ENCODE measurements at places on chromosomes 13 and 19.

DNA sequence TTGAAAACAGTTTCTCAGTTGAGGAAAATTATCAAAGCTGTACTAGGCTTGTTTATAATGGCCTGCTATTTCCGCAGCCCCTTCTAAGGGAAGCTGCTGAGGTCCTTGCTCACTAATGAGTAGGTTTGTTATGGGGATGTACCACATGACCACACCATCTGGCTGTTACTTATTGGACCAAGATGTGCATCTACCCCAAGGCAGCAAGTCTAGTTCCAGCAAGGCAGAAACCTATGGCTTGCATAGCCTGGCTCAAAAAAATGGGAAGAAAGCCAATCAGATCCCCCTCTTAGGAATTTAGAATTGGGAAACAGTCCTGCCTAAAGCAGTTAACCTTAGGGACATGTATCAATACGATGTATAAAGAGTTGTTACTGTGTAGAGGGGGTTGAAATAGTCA lies 186.5 kb upstream of the SPRY2 start:
- no peak for DNase-seq

GRCh38 chr19:10407096-10407495 lies 3.8 kb upstream of the CDC37 start:
- DNase-seq, result no peak

DNA sequence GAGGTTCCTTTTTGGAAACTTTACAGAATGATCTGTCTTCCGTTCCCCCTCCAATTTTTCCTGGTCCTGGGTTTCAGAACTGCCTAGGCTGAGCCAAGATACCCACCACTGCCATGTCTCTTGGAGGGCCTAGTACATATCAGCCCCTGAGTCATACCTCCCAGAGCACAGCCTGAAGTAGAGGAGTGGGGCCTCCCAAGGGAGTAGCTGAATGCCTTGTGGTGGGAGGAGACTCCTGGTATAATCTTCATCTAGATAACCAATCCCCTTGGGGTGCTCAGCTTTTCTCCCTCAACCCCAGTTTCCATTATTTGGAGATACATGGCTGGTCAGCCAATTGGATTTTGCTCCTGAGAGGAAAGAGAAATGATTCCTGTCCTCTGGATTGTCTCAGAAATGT lies 30.3 kb downstream of the ZNF763 start:
- DNase-seq, result no peak

- no peak for DNase-seq
Measured at GRCh38 chr13:84649853-84650252, 767.6 kb upstream of the SLITRK1 start.

- no peak for DNase-seq
Measured at GRCh38 chr13:42581427-42581826, 7.5 kb downstream of the TNFSF11 start.

DNA sequence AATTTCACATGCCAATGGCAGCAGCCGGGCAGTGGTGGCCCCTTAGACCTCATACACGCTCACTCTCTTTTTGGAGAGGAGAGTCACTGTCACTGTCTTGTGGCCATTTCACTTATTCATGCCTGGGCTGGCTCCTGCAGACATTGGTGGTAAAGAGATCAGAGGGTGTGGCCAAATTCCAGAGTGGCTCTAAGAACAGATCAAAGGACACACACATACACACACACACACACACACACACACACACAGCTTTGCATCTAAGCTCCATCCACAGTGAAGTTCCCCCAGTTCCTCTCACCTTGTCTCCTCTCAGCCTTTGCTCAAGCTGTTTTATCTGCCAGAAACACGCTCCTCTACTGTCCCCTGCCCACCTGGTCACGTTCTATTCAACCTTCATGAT lies 46.5 kb upstream of the KPNA3 start:
- no peak for DNase-seq

- DNase-seq, result peak; percentile 88
Measured at GRCh38 chr19:12194827-12195731, 32.2 kb downstream of the ZNF136 start.

GRCh38 chr19:46265217-46265828 lies 31.5 kb upstream of the HIF3A start:
- no peak for DNase-seq

GRCh38 chr13:51275101-51275500 lies 52.9 kb downstream of the FAM124A start:
- no peak for DNase-seq

DNA sequence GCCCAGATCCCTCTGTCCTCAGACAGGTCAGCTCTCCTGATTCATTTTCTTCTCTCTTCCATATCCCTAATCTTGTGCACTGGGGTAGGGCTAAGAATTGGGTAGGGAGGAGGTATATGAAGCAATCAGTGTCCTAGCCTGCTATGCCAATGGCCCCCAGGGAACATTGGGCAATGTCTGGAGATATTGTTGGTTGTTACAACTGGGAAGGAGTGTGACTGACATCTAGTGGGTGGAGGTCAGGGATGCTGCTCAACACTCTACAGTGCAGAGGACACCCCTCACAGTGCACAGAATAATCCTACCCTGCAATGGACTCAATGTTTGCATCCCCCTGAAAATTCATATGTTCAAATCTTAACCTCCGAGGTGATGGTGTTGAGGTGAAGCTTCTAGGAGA lies 57.5 kb downstream of the CPAMD8 start:
- DNase-seq, result no peak

Measured in heart left ventricle (tissue), 16 donors.